NCI-H1105 (cell line): ENCODE measurements at places on chromosomes 3 and 15.

DNA sequence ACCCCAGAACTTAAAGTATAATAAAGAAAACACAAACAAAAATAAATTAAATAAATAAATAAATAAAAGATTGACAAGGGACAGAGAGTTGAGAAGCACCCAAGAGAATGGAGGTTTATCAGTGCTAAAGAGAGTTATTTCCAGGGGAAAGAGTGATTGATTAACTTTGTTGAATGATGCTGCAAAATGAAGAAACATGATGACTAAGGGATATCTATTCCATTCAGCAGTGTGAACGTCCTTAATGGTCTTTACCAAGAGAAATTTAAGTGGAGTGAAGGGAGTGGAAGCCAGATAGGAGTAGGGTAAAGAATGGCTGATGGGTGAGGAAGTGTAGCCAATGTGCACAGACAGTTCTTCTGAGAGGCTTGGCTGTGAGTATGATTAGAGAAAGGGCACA lies 11.1 kb downstream of the REC114 start:
- no peak for DNase-seq

GRCh38 chr3:31891876-31892455 lies 89.1 kb downstream of the OSBPL10 start:
- DNase-seq = no peak

- no peak for DNase-seq
Observed at GRCh38 chr15:89201465-89202005, 19.8 kb downstream of the RLBP1 start.

- peak; percentile 41 for DNase-seq
Observed at GRCh38 chr15:44427756-44428724, 611 bp downstream of the CTDSPL2 start.

DNA sequence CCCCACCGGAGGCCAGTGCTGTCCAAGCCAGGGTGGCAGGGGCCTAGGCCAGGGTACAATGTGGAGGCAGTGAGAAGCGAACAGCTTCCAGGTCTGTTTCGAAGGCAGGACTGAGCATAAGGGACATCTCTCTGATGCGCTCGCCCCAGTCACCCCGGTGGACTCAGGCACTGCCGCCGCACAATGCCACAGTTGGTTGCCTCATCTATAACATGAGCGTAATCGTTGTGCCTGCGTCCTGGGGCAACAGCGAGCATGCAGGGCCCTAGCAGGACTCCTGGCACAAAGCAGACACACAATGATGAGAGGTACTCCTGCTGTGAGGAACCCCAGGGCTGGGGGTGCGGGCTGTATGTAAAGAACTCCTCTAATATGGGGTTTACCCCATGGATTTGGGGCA lies 14.1 kb downstream of the HRH1 start:
- DNase-seq = no peak

GRCh38 chr15:101406036-101406435 lies 83.5 kb downstream of the PCSK6 start:
- DNase-seq = no peak

DNA sequence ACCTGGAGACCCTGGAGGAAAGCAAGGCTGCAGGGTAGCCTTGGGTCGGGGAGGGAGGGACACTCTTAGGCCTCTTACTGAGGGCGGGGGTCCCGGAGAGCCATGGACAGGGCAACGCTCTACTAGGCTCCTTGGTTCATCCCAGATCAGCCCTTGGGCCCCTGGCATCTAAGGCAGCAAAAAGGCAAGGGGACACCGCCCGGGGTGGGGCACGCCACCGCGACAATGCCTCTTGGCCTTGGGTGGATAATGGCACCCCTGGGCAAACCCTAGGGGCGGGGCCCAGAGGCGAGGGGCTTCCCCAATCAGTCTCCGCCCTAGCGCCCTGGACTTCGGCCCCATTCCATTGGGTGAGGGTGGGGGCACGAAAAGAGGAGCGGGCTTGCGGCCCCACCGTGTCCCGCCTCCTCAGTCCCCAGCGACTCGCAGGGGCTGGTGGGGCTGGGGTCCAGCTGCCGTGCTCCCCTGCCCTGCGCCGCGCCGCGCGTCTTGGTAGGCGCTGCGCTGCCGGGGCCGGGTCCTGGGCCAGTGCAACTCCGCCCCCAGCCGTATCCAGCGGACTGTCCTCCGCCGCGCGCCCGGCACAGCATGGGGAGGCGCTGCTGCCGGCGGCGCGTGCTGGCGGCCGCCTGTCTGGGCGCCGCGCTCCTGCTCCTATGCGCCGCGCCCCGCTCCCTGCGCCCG lies at the start of gene CHST13:
TSS of gene CHST13 (plus strand) at position 411 of the 684 bp plus-strand sequence. CDS start at position 589, 178 bp downstream.
- peak; percentile 58 for DNase-seq

GRCh38 chr3:196423044-196423781 lies 9.0 kb downstream of the UBXN7 start:
- DNase-seq = peak; percentile 33

GRCh38 chr15:75590239-75590638 lies 11.1 kb upstream of the PTPN9 start:
- no peak for DNase-seq

DNA sequence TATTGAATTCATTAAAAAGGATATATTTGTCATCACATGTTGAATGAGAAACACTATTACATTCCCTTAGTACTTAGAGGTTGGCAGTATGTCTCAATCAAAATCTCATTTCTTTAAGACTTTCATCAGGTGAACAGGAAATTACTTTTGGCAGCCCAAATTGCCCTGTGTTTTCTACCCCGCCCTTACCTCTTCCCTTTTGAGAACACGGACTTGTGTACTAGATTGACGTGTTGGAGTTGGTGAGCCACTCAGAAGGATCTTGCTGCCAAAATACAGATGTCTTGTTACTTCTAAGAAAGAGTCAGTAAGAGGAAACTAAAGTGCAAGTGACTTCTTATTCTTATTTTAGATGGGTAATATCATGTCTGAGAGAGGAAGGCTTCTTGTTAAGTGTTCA lies 386.9 kb downstream of the FEZF2 start:
- DNase-seq = no peak

- DNase-seq = no peak
Observed at GRCh38 chr3:77746892-77747291, 707.0 kb downstream of the ROBO2 start.

GRCh38 chr3:26106228-26106627 lies 316.3 kb downstream of the OXSM start:
- DNase-seq = peak; percentile 30

- no peak for DNase-seq
Observed at GRCh38 chr15:101510212-101511197, 21.0 kb upstream of the PCSK6 start.

GRCh38 chr3:41794748-41795589 lies 166.9 kb downstream of the ULK4 start:
- DNase-seq = no peak

DNA sequence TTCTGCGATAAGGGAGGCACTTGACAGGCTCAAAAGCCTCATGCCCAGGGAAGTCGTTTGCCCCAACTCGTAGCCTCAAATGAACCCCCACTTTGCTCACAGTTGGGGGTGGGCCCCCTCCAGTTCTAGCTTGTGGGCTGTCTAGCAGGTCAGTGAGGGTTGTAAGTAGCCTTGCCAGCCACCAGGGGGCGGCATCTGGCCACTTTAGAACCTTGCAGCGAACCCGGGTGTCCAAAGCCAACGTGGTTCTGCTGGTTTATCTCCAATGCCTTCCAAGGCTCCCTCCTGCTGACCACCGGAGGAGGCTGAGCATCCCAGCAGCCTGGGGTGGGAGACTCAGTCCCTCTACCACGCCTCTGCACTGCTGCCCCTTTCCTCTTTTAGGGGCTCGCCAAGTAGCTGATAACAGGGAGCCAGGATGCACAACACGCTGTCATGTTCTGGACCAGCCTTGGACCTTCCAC lies 9.2 kb upstream of the RBSN start:
- peak; percentile 23 for DNase-seq

DNA sequence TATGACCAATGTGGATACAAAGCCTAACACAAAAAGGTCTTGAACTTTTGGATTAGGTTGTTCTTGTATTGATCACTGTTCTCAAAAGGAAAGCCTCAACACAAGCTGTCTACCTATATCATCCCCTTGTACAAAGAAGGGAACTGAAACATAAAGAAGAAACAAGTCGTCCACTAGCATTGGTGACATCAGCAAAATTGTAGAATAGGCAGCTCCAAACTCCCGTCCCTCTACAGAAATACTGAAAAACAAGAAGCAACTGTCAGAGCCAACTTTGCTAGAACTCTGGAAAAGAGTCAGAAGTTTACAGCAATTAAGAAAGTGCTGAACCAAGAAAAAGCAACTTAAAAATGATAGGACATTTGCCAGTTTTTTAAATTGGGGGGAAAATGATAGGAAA lies 7.5 kb upstream of the NR1I2 start:
- DNase-seq = no peak

- no peak for DNase-seq
Observed at GRCh38 chr15:52715411-52715810, 36.2 kb upstream of the ATOSA start.

DNA sequence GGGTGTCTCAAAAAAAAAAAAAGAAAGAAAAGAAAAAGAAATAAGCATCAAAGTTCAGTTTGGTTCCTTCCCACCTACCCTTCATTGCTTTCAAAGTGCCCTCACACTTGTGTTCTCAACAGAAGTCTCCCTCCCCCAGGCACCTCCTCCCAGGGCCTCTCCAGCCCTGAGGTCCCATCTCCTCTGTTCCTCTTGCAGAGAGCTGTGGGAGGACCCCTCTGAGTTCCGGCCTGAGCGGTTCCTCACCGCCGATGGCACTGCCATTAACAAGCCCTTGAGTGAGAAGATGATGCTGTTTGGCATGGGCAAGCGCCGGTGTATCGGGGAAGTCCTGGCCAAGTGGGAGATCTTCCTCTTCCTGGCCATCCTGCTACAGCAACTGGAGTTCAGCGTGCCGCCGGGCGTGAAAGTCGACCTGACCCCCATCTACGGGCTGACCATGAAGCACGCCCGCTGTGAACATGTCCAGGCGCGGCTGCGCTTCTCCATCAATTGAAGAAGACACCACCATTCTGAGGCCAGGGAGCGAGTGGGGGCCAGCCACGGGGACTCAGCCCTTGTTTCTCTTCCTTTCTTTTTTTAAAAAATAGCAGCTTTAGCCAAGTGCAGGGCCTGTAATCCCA lies 6.1 kb downstream of the CYP1A2 start:
- DNase-seq = no peak

- no peak for DNase-seq
Observed at GRCh38 chr3:147421184-147421912, 12.2 kb downstream of the ZIC1 start.

DNA sequence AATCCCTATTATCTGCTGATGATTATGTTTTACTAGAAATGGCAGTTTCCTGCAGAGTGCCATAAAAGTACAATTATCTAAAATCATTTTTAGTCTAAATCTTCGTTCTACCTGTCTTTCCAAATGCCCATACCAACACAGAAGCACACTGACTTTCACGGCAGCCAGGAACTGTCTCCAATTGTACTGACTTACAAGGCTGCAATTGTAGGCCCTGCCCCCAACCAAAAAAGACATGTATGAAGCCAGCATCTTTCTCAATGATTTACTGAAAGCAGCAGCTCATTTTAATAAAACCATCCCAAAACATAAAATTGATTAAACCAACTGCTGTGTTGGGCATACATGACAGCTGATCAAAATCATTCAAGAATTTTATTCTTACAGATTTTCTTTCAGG lies 119.0 kb downstream of the TBC1D5 start:
- no peak for DNase-seq

DNA sequence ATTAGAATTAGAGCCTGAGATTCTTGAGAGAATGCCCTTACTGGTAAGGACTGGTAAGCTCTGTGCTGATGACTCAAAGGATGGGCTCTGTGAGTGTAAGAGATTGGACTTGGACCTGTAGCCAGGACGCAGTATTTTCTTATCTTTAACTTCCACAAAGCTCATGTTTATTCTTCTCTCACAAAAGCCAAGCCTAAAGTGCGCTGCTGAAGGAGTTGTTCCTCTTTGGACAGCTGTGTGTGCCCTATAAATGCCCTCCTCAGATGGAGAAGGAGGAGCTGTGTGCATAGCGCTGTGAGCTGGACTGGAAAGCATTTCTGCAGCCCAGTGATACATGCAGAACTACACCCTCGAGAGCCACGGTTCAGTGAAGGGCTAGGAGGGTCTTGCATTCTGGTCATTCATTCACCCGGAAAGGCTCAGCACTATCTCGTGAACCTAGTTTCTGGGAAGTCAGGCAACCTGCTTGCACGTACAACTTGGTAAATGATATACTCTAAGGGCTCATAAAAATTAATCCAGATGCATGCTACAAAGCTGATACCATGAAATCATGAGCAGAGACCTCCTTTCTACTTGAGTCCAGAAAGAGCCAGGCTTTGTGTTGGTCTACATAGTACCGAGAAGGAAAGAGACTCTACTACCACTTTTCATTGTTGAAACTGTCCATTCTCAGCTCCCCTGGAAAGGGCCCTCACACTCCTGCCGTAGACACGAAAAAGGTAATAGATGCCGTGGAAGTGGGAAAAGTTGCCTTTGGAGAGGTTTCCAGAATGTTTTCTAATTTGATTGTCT lies 103.0 kb upstream of the TBL1XR1 start:
- DNase-seq = no peak

DNA sequence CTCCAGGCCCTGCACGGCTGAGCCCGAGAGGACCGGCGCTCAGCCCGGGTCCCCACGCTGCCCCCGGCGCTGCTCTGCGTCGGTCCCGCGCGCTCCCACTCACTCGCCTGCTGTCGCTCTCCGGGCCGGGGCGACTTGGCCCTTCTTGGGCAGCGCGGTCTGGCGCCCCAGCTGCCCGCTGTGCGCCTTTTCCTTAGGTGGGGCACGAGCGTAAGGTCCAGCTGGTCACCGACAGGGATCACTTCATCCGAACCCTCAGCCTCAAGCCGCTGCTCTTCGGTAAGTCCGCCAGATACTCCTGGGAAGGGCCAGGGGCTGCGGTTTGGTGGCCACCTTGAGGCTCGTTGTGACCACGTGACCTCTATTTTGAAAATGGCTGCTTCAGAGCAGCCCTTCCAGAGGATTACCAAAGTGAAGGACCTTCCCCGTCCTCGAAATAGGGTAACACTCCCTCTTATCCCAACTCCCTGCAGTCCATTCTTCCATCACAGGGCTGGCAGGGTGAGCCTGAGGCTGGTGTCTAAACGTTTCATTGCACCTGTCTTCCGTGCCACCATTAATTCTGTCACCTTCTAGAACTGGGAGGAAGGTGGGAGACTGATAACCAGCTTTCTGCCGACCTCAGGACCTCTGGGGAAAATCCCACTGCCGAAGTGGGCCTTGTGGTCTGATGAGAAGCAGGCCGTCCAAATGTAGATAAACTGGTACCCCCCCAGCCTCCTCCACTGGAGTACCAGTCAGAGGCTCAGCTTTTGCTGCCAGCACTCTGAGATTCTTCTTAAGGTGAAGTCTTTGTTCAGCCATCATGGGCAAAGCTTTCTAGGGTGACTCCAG lies 812 bp downstream of the P4HTM start:
- DNase-seq = no peak

- DNase-seq = no peak
Observed at GRCh38 chr3:115876876-115877614, 253.7 kb downstream of the GAP43 start.

- no peak for DNase-seq
Observed at GRCh38 chr3:55440104-55440708, 46.9 kb downstream of the WNT5A start.

- DNase-seq = no peak
Observed at GRCh38 chr15:101028772-101029438, 109.7 kb downstream of the LRRK1 start.

GRCh38 chr15:78682004-78682651 lies 41.1 kb upstream of the CHRNB4 start:
- no peak for DNase-seq
